ENCODE measurements at places on chromosomes 16 and 17.

DNA sequence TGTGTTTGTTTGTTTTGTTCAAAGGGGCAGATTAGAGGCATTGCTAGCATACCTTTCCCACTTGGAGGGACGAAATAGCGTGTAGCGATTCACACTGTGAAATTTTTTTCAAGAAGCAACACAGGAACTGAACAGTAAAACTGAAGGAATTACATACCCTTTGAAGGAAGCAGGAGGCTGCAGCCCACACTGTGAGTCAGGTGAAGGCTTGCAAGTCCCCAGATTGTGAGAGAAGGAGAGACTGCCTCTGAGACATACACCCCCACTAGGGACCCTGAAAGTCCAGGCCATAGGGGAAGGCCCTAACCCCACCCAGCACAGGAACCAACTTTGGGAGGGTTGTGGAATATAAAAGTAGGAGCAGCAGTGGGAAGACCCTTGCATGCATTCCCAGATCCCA lies 69.6 kb upstream of the HS3ST3A1 start:
- no peak for DNase-seq

GRCh38 chr17:72884066-72884465 lies 208.4 kb downstream of the SLC39A11 start:
- no peak for DNase-seq

DNA sequence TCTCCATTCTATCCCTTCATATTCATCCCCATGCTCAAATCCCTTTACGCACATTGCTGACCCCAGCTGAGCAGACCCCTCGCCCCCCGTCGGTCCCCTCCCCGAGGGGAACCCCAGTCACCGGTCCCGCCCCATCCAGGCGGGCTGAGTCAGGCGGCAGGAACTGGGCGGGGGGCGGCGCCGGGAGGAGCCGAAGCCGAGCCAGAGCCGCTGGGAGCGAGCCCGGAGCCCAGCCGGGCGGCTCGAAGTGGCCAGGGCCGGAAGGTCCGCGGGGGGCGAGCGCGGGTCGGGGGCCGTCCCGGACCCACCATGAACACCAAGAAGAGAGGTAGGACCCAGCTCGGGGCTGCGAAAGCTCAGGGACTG lies 8.6 kb downstream of the RIPOR1 start:
- DNase-seq = peak; percentile 53

DNA sequence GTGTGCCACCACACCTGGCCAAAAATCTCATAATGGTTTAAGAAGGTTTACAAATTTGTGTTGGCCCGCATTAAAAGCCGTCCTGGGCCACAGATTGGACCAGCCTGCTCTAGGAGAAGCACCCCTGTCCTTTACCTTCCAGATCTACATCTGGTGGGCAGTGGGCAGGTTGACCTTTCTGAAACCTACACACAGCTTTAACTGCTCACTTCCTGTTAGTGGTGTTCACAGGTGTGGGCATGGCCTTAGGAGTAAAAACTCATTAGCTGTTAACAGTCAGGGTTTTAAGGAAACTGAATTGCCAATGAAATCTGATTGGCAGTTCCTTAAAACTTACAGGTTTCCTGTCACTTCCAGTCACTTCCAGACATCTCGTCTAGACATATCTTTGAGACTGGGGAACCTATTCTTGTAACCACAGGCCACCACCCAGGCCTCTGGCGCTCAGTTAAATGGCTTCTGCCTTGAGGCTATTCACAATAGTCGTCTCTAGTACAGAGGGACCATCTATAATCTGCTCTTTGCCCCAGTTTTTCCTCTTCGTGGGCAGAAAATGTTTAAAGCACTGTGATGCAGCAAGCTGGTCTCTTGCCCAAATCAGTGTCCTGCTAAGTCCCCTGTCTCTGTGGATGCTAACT lies 29.3 kb downstream of the GNGT2 start:
- no peak for DNase-seq

DNA sequence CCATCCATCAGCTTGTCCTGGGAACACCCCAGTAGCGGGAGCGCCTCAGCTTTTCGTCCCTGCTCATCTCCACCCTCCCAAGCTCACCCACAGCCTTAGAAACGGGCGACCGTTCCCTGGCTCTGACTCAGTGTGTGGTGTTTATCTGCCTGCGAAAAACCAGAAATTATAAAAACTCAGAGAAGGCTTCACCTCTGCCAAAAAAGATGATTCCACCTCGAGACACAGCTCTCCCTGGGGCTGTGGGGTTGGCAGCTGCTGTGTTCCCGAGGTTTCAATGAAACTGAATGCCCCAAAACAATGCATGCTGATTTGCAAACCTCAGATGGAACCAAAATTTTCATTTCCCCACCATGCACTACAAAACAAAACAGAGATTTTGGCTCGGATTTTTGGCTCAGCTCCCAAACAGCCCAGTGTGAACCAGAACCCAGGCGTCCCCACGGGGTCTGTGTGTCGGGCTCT lies 62.4 kb upstream of the MED9 start:
- no peak for DNase-seq

DNA sequence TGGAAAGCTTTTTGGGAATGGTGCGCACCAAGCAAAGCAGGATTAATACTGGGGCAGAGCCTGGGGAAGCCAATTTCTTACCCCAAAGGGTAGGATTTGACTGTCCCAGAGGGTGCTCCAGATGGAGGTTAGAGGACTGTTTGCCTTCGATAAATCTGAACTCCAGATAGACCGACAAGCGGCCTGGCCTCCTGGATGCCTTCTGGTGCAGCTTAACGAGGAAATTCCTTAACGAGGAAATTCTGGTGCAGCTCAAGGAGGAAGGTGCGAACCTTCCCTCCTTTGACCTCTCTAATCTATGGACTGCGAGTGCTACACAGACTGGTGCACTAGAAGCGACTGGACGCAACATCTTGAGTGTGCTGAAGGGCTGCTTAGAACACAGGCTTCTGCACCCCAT lies 6.5 kb downstream of the CALB2 start:
- DNase-seq = no peak

GRCh38 chr16:89460556-89460955 lies 29.8 kb downstream of the ANKRD11 start:
- DNase-seq = no peak

DNA sequence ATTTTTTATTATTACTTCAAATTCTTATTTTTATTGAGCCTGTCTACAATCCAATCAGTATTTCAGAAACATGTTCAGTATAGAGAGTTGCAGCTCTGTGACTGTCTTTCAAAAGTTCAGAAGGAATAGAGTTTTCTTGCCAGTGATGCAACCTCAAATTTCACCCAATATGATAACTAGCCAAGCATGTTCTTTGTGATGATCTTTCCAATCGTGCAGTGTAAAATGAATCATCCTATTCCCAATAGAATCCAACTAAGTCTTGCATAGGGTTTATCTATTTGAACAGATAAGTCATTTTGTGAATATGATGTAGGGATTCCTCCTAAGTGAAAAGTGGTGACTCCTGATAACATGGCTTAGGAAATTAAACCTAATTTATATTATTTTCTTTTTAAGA lies 937.8 kb downstream of the KCNJ2 start:
- DNase-seq = no peak

DNA sequence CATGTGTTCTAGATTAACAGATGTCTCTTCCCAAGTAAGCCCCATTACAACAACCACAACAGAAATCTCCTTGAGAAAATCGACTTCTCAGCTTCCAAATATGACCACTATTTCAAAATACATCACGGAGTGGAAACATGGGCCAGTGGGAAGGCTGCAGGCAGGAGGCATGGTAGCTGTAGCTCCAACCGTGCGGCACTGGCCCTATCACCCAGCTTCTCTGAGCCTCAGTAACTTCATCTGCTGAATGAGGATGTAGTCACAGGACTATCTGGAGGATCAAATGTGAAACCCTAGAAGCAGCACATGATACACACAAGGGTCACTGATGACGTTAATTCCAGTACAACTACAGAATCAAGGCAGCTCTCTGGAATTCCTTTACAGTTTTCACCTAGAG lies 112.2 kb downstream of the VPS53 start:
- no peak for DNase-seq

- DNase-seq = no peak
Observed at GRCh38 chr17:3026856-3027751, 36.3 kb downstream of the OR1D5 start.

DNA sequence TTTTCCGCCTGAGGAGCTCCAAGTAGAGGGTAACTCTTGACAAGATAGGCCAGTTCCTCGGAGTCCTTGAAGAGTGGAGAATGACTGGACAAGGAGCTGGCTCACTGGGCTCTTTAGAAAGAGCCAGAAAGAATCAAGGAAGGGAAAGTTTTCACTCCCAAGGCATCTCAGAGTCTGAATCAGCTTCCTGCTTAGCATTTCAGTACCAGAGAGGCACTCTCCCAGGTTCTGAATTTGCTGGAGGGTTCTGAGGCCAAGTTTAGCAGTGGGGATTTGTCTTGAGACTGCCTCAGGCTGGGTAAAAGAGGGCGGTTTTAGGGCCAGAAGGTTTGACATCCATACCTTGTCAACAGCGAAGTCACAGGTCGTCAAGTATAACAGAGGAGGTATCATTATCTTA lies 25.5 kb downstream of the GP2 start:
- no peak for DNase-seq

GRCh38 chr17:16989230-16989952 lies 17.5 kb upstream of the TNFRSF13B start:
- peak; percentile 50 for DNase-seq

DNA sequence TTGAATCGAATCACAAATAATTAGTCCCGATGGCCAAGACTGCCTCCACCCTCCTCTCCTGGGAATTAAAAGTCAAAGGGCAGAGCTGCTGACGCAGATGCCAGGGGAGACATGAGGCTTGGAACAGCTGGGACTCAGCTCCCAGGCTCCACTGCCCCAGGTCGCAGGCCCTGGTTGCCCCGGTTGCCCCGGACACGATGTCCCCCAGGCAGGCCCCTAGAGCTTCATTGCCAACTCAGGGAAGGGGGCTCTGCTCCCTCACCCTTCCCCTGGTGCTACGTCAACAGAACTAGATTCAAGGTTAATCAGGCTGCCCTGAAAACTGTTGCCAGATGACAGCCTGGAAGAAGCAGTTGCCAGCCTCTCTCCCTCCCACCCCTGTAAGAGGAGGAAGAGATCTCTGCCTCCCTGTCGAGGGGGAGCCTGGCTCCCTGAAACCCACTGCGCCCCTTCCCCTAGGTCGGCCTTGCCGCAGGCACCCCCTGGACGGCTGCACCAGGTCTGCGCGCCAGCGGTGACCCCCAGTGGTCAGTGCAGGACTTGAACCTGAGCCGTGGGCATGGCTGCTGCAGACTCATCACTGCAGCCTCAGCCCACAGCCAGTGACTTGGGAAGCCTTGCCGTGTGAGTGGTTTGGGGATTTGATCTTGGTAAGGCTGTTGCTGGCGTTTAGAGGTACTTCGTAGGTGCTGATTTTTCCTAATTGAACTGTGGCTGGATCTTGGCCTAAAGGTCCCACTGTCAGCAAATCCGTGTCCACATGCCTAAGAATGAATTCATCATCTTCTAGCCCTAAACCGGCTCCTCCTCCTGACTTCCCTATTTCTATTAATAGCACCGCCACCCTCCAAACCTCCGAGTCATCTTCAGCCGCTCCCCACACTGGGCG lies 84.1 kb upstream of the TOB1 start:
- DNase-seq = peak; percentile 72

- DNase-seq = no peak
Observed at GRCh38 chr16:82954224-82954929, 327.6 kb downstream of the CDH13 start.

GRCh38 chr17:60249290-60249826 lies 99.6 kb downstream of the CA4 start:
- no peak for DNase-seq

GRCh38 chr16:8816967-8817655 lies 19.5 kb downstream of the PMM2 start:
- DNase-seq = peak; percentile 20

- DNase-seq = no peak
Observed at GRCh38 chr17:29665481-29665810, 42.7 kb upstream of the CORO6 start.

All from CD4-positive, alpha-beta T cell treated with Interleukin-4 for 1 hour (primary cell).